ENCODE measurements at places on chromosomes 11 and 22. TPM values are rescaled to one million over a fixed set of nuclear protein-coding genes. Genes with fewer than 3 reads are reported as not detected.

- DNase-seq = no peak
Observed at GRCh38 chr11:86156397-86156955, 87.6 kb upstream of the PICALM start.

DNA sequence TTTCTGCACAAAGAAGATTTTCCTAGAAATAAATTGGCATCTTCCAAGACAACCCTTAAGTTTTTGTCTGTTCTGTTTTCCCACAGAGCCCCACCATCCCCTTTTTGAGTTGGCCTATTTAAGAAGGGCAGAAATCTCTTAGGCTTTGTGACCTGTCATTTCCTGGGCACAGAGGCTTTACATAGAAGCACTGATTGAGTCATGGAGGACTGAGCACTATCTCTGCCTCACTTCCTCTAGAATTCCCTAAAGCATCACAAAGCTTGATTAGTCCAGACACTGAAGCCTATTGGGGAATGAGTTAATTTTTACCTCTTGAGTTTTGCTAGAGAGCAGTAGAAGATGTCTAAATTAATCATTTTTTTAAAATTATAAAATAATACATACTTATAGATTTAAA is 25.4 kb downstream of the TRIM44 start:
- no peak for DNase-seq

DNA sequence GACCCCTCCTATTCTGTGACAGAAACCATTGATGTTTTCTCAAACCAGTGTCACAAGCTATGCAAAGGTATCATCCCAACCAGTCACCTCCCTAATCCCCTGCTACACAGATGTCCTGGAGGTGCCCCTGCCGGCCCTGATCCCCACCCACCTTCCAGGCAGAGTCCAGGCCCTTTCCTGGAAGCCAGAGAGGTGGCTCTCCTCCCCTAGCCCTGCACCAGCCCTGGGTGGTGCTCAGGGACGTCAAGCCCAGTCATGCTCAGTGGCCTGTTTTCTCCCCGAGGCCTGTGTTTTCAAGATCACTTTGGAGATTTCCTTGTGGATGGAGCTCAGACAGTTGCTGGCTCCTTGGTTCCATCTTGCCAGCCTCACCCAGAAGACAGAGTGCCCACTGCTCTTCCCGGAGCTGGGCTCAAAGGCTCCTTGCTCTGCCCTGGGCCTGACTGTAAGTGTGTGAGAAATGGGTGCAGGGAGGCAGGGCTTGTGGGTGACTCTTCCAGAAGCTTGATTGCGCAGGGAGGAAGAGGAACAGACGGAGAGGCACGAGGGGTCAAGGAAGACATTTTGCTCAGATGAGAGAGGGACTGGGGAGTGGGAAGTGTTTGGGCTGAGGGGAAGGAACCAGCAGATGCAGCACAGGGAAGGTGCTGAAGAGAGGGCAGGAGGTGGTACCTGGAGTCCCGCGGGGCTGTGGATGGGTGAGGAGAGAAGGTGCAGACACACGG is 11.3 kb downstream of the P2RY6 start:
- no peak for DNase-seq

DNA sequence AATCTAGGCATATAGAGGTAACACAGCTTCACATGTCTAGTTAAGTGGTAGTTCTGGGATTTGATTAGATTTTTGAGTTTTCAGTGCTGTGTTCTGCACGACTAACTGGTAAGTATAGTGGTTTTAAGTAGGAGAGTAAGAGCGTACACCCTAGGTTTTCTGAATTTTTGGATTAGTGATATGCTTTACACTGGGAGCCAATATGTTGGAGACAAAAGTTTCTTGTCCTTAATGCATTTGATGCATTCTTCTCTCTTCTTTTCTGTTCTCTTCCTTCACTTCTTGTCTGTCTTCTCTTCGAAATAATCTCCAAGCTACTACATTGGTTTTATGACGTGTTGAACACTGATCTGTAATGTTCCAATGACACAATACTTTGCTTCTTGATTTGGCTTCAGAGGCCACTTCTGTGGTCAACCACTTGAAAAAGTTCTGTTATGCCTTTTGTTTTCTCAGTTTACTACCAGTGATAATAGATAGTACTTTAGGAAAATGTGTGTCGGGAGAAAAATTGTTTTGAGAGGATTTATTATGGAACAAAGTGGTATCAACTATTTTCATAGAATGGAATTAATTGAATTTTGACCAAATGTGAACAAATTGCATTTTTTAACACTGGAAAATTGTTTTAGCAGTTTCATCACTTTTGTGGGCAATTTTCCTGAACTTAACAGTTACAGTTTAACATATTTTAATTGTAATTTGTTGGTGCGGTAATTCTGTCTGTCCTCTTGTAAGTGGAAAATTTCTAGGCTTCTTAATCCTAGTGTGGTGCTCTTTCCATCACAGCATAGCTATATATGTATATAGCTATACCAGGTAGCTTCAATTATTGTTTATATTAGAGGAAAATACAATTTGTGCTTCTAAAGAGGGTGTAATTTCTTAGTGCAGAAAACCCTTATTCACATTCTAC is 2.6 kb downstream of the PDE3B start:
- DNase-seq = no peak

GRCh38 chr11:134432776-134433175 is 20.7 kb upstream of the B3GAT1 start:
- no peak for DNase-seq

- no peak for DNase-seq
Observed at GRCh38 chr11:58958500-58958899, 19.2 kb downstream of the GLYATL1 start.

DNA sequence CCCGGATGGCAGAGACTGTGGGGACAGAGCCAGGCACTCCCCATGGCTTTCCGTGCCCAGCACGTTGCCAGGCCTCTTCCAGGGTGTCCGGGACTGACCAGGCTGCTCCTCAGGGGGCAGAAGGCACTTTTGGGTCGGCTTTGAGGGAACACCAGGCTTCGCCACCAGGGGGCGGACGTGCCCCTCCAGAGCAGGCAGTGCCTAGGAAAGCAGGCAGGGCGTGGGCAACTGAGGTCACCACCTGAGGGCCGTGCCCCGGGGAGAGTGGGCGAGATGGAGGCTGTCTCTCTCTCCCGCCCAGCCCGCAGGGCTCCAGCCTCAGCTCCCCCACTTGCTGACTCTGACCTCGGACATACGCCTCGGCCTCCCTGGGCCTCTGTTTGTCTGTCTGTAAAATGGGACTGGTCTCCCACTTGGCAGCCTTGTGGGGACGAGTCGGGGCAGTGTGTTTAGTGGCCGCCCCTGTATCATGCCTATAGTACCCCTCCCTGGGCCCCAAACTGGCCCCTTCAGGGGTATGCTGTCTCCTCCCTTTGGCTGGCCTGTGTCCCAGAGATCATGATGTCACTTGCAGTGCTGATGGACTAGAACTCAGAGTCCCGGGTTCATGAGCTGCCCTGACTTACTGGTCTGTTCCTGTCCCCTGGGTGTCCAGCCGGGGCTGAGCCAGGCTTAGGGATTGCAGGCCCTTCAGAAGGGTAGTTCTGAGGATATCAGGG is 4.4 kb upstream of the PRR5 start:
- no peak for DNase-seq

GRCh38 chr22:29265929-29266328 is 1.9 kb downstream of the RHBDD3 start:
- no peak for DNase-seq

DNA sequence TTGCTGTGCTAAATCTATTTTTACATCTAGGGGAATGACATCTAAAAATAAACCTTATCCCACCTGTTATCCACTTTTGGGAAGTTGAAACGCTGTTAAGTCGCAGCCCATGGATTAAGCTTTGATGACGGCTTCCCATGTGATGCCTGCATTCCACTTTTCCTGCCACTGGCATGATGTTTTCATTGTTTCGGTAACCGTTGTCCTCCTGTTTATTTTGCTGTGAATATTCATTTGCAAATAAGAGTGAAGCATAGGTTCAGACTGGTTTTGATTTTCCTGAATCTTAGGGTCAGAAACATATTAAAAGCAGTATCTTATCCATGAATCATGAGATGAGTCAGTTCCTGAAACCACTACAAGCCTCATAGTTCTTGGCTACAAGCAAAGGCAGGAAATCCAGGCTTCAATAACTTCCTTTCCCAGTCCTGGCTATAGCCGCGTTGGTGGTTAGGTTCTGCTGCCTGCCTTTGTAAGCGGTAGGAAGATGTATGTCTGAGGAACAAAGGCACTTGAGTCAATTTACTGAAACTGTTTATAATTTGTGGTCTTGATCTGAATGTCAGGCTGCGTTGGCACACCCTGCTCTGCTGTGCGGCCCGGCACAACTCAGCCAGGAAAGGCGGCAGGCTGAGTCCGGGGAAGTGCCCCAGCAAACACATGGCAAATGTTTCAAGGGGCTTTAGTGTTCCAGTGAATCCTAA is 19.4 kb downstream of the TEAD1 start:
- DNase-seq = no peak

- DNase-seq = no peak
Observed at GRCh38 chr11:17296852-17297559, 20.5 kb downstream of the NUCB2 start.

DNA sequence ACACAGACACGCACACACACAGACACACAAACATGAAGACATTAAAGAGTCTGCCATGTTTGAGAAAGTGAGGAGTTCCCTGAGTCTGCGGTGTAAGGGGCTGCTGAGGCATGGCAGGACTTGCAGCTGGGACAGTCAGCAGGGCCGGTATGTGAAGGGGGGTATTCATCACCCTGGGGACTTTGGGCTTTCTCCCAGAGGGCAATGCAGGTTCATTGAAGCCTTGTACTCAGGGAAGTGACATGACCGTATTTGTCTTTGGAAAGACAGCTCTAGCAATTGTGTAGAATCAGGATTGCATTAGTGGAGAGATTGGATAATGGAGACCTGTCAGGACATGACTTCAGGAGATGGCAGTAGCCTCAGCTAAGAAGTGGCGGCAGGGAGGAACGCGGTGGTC is 9.4 kb upstream of the ADAMTS8 start:
- DNase-seq = no peak

- DNase-seq = no peak
Observed at GRCh38 chr11:61853698-61854169, 25.6 kb downstream of the FADS2 start.

- DNase-seq = no peak
Observed at GRCh38 chr22:17407643-17408042, 38.4 kb downstream of the CECR2 start.

DNA sequence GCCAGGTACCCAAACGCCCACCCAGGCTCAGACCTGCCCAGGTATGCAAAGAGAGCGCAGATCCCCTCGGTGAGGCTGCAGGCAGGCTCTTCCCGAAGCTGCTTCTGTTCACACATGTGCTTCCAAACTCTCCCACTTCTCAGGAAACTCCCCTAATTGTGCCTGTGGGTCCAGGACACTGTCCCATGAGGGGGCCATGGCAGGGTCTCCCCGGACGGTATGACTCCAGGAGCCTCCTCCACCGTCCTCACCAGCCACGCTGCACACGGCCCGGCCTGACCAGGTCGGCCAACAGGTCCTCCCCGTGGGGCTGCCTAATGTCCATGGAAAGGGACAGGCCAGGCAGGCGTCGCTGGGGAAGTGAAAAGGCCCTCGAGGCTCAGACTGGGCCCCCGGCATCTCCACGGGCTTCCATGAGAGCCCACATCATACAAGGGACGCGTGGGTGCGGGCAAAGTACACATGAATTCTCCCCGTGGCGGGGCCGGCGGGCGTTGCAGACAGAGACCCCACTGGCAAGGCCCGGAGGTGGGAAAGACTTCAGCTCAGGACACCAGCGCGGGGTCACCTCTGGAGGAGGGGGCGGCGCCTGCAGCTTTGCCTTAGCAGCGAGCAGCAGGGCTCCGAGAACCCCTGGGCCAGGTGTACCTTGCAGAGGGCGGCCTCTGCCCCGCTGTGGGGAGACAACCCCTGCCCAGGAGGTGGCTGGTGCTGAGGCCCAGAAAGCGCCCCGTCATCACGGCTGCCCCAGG is 526.1 kb downstream of the BRD1 start:
- DNase-seq = no peak

DNA sequence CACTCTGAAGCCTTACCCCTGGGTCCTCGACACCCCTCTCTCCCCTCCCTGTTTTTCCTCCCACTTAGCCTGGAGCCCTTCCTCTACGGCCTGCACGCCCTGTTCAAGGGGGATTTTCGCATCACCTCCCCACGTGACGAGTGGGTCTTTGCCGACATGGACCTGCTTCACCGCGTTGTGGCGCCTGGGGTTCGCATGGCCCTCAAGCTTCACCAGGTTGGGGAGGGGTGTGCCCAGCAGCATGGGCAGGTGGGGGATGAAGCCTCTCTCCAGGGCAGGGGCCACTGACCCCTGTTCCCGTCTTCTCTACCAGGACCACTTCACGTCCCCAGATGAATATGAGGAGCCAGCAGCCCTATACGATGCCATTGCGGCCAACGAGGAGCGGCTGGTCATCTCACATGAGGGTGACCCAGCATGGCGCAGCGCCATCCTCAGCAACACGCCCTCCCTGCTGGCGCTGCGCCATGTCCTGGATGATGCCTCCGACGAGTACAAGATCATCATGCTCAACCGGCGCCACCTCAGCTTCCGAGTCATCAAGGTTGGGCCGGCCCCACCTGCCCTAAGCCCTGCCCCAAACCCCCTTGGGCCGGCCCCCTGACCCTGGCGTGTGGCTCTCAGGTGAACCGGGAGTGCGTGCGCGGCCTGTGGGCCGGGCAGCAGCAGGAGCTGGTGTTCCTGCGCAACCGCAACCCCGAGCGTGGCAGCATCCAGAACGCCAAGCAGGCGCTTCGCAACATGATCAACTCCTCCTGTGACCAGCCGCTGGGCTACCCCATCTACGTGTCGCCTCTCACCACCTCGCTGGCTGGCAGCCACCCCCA is 2.8 kb upstream of the SIPA1 start:
- DNase-seq = no peak

SLC6A5 gene
- 0.26 TPM for polyA plus RNA-seq

LBHD1 gene
- polyA plus RNA-seq = 6.8 TPM

FOLR1 gene
- 50.6 TPM for polyA plus RNA-seq

ELMOD1 gene
- polyA plus RNA-seq = 0.16 TPM

IFITM5 gene
- 0.19 TPM for polyA plus RNA-seq

PGR gene
- polyA plus RNA-seq = 0.06 TPM

MPEG1 gene
- polyA plus RNA-seq = 8.5 TPM

NAV2 gene
- 39.5 TPM for polyA plus RNA-seq

KRTAP5-3 gene
- polyA plus RNA-seq = not detected

ENTHD1 gene
- not detected for polyA plus RNA-seq

IGLL5 gene
- 0.34 TPM for polyA plus RNA-seq

Measured in renal cortex interstitium (tissue), 15 donors.